ENCODE measurements at places on chromosomes 5 and 9.

DNA sequence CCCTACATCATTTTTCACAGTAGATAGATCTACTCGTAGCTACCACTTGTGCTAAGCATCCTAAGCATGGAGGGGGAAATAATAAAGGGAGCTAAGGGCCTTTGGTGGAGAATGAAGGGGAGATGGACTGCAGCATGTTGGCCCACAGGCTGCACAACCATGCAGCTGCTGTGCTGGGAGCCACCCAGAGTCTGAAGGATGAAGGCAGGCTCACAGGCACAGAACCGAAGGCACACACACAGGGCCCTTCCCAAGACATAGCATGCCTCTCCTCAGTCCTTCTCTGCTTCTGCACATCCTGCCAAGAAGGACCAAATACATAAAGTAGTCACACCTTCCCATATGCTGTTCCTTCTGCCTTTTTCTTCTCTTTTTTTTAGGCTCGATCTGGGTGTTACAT lies 6.6 kb downstream of the FAM193B start:
- no peak for DNase-seq

GRCh38 chr5:171863935-171864334 lies 78.3 kb downstream of the SMIM23 start:
- DNase-seq: no peak

- no peak for DNase-seq
Measured at GRCh38 chr9:7341571-7341970, 458.0 kb downstream of the DMAC1 start.

- no peak for DNase-seq
Measured at GRCh38 chr5:179738742-179739141, 6.1 kb downstream of the MAML1 start.

GRCh38 chr9:77422969-77423368 lies 225.2 kb downstream of the GNA14 start:
- DNase-seq: no peak

DNA sequence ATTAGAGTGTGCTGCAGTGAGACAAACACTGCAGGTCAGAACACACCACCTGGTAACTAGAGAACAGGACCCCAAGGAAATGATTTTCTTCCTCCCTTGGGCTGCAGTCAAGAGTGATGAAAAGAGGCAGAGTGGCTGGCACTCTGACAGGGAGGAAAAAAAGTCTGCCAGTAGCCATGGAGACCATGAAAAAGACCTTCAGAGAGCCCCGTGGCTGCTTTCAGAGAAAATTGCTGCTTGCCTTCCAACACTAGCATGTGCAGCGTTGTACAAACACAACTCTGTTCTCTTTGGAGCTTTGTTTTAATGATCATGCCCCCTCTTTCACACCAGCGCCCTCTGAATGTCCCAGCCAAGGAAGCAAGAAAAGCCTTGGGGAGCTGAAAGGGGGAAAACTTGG lies 68.8 kb downstream of the ANKRD55 start:
- no peak for DNase-seq

DNA sequence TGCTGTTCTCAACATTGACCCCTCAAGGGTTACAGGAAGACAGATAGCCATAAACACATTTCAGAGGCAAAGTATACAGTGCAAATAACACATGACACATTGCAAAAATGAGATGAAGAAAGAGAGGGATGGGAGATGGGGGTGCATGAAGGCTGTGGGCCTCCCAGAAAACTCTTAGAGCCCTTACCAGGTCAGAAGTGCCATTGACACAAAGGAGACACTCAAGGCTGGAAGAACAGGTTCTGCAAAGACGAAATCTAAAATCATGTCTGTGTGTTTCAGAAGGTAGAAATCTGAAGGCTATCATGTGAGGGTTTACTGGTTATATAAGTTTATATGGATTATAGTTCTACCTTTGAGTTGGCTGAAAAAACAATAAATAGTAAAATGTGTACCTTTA lies 318.8 kb downstream of the BNC2 start:
- DNase-seq: no peak

- no peak for DNase-seq
Measured at GRCh38 chr9:89363311-89363670, 45.0 kb downstream of the SECISBP2 start.

GRCh38 chr5:132265336-132266030 lies 8.0 kb downstream of the PDLIM4 start:
- DNase-seq: no peak

DNA sequence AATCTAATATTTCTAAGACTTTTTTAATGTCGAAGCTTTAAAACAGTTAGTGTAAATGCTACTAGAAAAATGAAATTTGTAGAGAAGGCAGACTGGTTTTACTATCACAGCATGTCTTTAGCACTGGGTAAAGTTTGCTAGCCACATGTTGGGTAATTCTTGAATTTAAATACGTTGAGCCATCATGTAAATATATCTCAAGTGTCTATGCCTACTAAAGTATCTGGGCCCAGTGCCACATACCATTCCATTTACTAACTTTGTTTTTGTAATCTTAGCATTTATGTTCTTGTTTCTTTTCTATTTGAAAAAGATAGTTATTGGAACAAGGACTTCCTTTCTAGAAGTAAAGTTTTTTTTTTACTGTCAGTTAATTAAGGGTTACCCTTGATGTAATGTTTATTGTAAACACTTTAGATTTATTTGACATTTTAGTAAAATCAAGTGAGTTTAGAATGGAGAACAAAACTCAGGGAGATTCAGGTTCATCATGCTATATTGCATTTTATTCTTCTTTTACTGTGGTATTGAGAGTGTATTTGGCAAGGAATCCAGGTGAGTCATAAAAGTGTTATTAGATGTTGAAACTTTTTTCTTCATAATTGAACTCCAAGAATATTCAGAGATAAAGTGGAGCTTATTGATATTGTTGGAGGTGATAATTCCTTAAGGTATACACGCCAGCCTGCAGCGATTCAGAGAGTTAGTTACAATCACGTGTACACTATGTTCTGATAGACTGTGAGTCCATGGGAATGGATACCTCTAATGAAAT lies 182.4 kb downstream of the CCDC171 start:
- DNase-seq: no peak

DNA sequence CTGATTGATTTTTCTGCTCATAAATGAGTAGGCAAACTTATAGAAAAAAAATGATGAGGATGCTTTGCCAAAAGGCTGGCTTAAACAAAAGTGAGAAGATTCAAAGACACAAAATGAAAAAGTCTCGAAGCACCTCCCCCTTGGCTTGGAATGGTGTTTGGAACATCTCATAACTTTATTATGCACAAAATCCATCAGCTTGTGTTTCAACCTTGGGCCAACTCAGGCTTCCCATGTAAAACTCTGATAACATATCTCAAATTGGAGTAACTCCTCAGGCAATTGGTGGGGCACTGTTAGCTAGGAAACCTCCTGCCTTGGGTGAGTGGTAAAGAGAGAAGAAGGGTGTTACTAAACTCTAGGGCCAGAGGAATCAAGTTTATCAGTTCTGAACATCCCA lies 176.3 kb downstream of the KIAA0825 start:
- no peak for DNase-seq

GRCh38 chr5:110853267-110853666 lies 114.5 kb downstream of the SLC25A46 start:
- DNase-seq: no peak

- DNase-seq: no peak
Measured at GRCh38 chr9:32487981-32488380, 38.0 kb downstream of the RIGI start.

DNA sequence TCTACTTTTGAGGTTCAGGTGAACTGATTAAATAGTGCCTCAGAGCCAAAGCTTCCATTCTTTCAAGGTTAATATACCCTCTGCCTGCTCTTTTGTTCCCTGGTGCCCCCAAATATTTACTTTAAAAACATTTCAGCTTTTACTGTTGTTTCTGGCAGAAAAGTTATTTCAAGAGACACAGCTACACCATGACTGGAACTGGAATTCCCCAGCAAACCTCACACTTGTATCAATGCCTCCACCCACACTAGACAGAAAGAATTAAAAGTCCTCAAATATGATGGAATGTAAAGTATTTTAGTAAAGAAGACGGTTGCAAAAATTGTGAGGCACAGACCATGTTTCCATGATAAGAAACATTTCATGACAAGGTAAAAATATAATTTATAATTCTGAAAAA lies 720.2 kb upstream of the TYRP1 start:
- no peak for DNase-seq

- DNase-seq: no peak
Measured at GRCh38 chr5:114857941-114858551, 311.7 kb downstream of the TRIM36 start.

DNA sequence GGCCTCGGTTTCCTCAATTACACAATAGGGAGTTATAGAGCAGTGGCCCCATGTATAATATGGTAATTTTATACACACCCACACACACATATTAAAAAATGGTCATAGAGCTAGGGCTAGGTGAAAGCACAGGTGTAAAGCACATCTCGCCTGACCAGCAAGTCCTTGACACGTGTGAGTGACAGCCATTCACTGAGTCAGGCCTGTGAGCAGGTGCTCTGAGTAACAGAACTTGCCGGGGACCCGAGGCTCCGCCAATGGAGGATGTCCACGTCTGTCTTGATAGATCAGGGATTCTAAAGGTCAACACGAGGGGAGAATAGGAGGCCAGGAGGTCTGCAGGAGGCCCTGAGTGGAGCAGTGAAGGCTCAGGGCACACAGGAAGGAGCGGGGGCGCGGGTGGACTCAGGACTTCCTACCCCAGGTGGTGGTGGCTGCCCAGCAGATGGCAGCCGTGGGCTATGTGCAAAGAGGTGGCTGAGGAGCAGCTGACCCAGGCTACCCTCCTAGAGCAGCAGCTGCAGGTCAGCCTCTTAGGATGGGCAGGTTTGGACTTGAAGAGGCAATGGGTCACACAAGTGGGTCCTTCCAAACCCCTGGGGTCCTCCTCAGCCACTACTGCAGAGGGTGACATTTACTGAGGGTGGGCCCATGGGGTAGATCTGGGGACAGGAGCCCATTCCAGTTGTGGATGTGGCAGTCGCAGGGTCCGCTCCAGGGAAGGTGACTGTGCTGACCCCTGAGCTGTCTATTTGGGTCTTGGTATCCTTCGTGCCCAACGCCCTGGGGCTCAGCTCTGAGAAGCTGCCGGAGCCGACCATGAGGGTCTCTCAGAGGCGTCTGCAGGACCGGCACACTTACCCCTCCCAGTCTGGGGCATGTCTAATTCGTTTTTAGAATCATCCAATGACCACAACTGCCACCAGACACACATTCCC lies 45.9 kb downstream of the PRRT1B start:
- peak; percentile 56 for DNase-seq

GRCh38 chr5:88746438-88746882 lies 136.5 kb downstream of the MEF2C start:
- DNase-seq: no peak

DNA sequence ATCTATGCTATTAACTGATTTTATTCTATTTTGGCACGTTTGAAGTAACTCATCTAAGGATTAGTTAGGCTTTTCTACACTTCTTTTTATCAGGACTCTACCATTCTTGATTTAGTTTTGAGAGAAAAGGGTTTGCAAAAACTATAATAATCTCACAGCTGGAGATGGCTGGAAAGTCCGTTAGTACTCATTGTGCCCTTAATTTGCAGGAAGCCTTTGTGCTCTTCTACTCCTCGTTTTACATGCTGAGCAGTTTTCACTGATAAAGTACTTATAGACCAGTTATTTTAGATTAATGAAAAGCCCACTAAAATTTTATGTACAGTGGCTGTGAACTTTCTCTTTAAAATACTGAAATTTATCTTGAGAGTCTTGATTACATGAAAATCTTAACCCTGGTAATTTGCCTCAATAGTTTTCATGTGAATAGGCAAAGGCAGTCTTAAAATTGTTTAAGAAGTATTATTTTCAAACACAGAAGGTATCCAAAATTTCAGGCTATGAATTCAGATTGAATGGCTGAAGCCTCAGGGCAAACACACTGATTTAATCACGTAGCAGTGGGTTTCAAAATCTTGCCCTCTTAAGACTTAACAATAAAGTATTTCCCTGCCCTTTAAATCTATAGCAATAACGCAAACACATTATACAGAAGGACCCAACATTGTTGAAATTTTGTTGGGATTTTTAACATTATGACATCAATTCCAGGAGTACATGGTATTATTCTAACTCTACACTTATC lies 18.6 kb downstream of the MLLT3 start:
- no peak for DNase-seq

DNA sequence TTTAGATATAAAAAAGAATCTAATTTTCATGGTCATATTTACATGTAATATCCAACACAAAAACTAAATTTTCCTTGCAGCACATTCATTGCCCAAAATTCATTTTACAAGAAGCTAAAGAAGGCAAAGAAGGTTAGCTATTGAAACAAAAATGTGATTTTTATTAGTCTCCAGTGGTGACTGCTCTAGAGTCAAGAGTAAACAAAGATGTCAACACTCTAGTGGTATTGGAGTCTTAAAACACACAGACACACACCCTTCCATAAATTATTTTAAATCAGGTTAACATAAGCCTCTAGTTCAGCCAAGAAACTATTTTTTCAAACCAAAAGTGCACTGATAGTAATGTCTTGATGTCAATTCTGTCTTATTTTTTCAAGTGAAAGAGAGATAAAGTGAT lies 329.2 kb downstream of the ZNF608 start:
- no peak for DNase-seq

- DNase-seq: peak; percentile 52
Measured at GRCh38 chr9:133782157-133783130, 44.3 kb upstream of the SARDH start.

DNA sequence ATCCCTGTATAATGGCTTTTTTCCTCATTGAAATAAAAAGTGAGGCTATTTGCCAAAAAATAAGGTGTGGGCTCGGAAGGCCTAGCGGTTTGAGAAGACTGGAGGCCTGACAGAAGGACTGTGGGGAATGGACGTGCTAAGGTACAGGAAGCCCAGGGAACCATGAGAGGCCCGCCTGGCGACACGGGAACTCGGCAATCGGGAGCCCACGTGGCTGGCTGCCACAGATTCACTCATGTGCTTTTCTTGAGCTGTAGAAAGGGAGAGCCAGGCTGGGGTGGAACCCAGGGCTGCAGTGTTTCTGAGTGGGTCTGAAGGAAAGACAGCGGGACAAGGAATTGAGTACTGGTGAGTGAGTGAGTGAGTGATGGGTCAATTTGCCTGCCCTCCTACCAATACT lies 11.9 kb upstream of the DDX41 start:
- no peak for DNase-seq

GRCh38 chr9:86459599-86460155 lies 105.5 kb upstream of the TUT7 start:
- DNase-seq: no peak

GRCh38 chr5:132787076-132787475 lies 10.0 kb upstream of the SEPTIN8 start:
- DNase-seq: no peak

- no peak for DNase-seq
Measured at GRCh38 chr5:14687023-14687665, 22.6 kb downstream of the OTULIN start.

All from stimulated activated CD4-positive, alpha-beta T cell treated with anti-CD3 and anti-CD28 coated beads, TNF-alpha, amount 100 ng/mL, for 24 hours (primary cell).